ENCODE measurements at places on chromosomes 3 and 15.

DNA sequence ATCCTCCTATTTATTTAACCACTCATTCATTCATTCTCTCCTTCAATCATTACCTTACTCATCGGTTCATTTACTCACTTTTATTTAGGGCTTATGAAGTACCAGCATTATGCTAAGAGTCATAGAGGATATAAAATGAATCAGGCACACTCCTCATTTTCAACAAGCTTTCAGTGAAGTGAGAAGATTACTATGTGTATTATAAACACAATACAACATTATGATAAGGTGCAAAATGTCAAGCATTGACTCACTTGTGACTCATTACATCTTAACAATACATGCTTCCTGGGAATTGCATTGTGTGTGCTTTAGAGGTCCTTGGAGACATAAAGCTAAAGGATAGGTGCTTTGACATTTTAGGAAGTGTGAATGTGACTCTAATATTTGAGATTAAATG, 60.4 kb downstream of the PLAAT1 start:
- DNase-seq, result no peak

- no peak for DNase-seq
Measured at GRCh38 chr3:16595778-16596177, 9.4 kb downstream of the DAZL start.

DNA sequence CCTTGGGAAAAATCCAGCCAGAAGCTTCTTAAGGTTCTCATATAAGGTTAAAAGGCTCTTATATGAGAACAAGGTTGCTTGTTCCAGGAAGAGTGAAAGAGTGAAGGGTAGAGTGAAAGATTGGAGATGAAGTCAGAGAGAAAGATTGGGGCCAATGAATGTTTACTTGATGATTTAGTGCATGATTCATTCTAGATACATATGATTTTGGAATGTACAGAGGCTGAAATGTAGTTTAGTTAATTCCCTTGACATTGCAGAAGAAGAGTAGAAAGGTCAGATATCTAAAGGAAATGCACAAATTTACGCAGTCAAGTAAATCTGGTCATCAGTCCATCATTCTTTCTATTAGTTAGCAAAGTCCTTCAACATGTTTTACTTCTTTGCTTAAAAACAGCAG, 619.8 kb upstream of the ZNF717 start:
- no peak for DNase-seq

DNA sequence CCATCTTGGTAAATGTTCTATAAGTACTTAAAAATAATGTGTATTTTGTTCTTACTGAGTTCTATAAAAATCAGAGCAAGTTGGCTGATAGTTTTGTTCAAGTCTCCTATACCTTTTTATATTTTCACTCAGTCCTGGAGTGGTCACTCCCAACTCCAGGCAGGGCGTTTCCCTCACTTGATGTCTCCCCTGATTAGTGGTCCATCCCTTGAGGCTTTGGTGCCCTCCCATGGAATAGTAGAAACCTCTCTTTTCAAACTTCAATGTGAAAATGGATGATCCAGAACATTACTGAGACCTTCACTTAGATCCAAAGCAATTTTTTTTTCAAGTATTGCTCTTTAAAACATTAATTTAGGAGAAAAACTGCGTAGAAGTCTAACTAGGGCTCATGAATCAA, 25.0 kb upstream of the SCN10A start:
- no peak for DNase-seq

DNA sequence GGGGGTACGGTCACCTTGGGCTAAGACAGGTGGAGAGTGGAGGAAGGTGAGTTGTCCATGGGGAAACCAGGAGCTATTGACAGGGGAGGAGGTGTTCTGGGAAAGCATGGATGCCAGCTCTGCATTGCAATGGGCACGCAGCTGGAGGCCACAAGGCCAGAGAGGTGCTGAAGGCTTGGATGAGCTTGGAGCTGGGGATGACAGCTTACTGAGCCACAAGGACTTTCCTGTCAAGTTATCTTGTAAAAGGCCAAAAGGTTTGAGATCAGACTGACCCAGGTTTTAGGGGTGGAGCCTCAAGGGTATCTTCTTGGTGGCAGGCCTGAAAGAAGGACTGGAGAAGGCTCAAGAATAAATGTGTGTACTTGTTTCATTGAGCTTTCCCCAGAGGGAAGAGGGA, 115.2 kb downstream of the ASB7 start:
- DNase-seq, result no peak
